ENCODE measurements at places on chromosomes 6 and 20. TPM values are rescaled to one million over a fixed set of nuclear protein-coding genes. Genes with fewer than 3 reads are reported as not detected.

KIAA0408 gene
- polyA plus RNA-seq = 6.5 TPM

COL20A1 gene
- 0.79 TPM for polyA plus RNA-seq

MYBL2 gene
- 71.7 TPM for polyA plus RNA-seq

CRISP3 gene
- not detected for polyA plus RNA-seq

PDE7B gene
- polyA plus RNA-seq = not detected

COL9A3 gene
- 74.9 TPM for polyA plus RNA-seq

DLK2 gene
- 0.57 TPM for polyA plus RNA-seq

EBF4 gene
- polyA plus RNA-seq = 1.4 TPM

PREX1 gene
- 2.6 TPM for polyA plus RNA-seq

RAD21L1 gene
- 0.38 TPM for polyA plus RNA-seq

RCAN2 gene
- polyA plus RNA-seq = 6.0 TPM

KHDC1 gene
- 5.6 TPM for polyA plus RNA-seq

NCOA6 gene
- 17.4 TPM for polyA plus RNA-seq

FAM217A gene
- polyA plus RNA-seq = not detected

PRDM1 gene
- polyA plus RNA-seq = 0.90 TPM

CTCFL gene
- 0.80 TPM for polyA plus RNA-seq

DEF6 gene
- polyA plus RNA-seq = 5.1 TPM

KCNG1 gene
- polyA plus RNA-seq = 8.1 TPM

RPS6KA2 gene
- polyA plus RNA-seq = 9.4 TPM

SERPINB1 gene
- 6.5 TPM for polyA plus RNA-seq

SDHAF4 gene
- 30.4 TPM for polyA plus RNA-seq

WFDC12 gene
- not detected for polyA plus RNA-seq

OXT gene
- 1.5 TPM for polyA plus RNA-seq

PTCHD4 gene
- 0.19 TPM for polyA plus RNA-seq

TMC2 gene
- polyA plus RNA-seq = not detected

NOP56 gene
- 576 TPM for polyA plus RNA-seq

FAM162B gene
- polyA plus RNA-seq = 9.3 TPM

ZNFX1 gene
- 6.2 TPM for polyA plus RNA-seq

RSPO4 gene
- polyA plus RNA-seq = 4.5 TPM

FOXS1 gene
- not detected for polyA plus RNA-seq

EYS gene
- 0.35 TPM for polyA plus RNA-seq

ABHD16A gene
- polyA plus RNA-seq = 25.9 TPM

TREML2 gene
- not detected for polyA plus RNA-seq

MYH7B gene
- polyA plus RNA-seq = 1.0 TPM

PACRG gene
- polyA plus RNA-seq = 0.52 TPM

ISM1 gene
- 0.73 TPM for polyA plus RNA-seq

JAG1 gene
- 7.1 TPM for polyA plus RNA-seq

MEP1A gene
- polyA plus RNA-seq = not detected

SNPH gene
- 1.3 TPM for polyA plus RNA-seq

FLRT3 gene
- polyA plus RNA-seq = 0.26 TPM

TFAP2B gene
- polyA plus RNA-seq = not detected

ASIP gene
- polyA plus RNA-seq = not detected

DHX16 gene
- 16.2 TPM for polyA plus RNA-seq

CCR6 gene
- not detected for polyA plus RNA-seq
